ENCODE measurements at places on chromosomes 3 and 15.

DNA sequence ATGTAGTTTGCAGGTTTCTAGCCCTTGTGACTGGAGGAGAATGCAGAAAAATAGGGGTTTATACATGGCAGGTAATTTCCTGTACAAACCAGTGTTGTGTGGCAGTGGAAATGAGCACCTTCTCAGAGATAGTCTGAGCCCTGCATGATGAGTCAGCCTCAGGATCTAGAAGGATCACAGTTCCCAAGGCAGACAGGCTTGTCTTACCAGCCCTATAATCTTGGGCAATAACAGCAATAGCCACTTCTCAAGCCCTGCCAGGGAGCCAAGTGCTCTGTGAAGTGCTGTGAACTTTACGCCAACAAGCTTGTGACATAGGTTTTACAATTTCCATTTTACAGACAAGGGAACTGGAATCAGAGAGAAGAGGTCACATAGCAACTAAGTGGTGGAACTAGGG lies 89.4 kb downstream of the CD47 start:
- no peak for DNase-seq
- H3K27ac ChIP-seq: no peak overlapping the region
- H3K4me3 ChIP-seq: no peak overlapping the region
- no peaks in the 10 kb centered on the region for H3K36me3 ChIP-seq
- no peaks in the 10 kb centered on the region for H3K27me3 ChIP-seq
- peaks cover 5% of the 10 kb centered on the region for H3K4me1 ChIP-seq

GRCh38 chr15:56918046-56918938 lies at the start of gene TCF12:
TCF12 (plus strand) TSS chr15:56918644; CDS start chr15:56919914, 1,270 bp downstream.
- H3K4me1 ChIP-seq: peaks cover 22% of the 10 kb centered on the region
- H3K27me3 ChIP-seq: no peaks in the 10 kb centered on the region
- H3K4me3 ChIP-seq: peak within 1 kb of the TSS; percentile 80
- H3K27ac ChIP-seq: peak within 1 kb of the TSS; percentile 97
- no peaks in the 10 kb centered on the region for H3K36me3 ChIP-seq
- DNase-seq: peak; percentile 93

DNA sequence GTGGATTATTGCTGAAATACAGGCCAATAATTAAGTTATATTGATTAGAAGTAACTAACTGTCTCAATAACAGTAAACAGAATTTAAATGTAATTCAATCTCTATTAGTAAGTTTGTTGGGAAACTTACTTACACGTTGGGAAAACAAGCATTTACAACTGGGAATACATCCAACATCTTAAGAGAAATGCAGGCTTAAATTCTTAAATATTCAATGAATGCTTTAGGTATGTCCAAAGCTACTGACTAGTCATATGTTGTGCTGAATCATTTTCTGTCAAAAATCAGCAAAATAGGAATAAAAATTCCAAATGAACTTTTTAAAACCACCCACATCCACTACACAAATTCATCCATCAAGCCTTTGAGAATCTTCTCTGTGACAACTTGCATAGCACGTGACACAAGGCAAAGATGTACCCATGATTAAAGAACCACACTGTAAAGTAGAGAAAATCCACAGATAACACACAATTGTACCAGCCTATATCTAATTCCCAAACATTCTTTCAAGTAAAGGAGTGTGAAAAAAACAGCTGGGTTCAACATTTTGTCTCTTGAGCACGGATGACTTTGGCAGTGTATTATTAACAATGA lies 60.0 kb downstream of the NMNAT3 start:
- no peak for DNase-seq
- H3K36me3 ChIP-seq: no peaks in the 10 kb centered on the region
- H3K27me3 ChIP-seq: no peaks in the 10 kb centered on the region
- H3K4me3 ChIP-seq: no peak overlapping the region
- H3K4me1 ChIP-seq: no peaks in the 10 kb centered on the region

DNA sequence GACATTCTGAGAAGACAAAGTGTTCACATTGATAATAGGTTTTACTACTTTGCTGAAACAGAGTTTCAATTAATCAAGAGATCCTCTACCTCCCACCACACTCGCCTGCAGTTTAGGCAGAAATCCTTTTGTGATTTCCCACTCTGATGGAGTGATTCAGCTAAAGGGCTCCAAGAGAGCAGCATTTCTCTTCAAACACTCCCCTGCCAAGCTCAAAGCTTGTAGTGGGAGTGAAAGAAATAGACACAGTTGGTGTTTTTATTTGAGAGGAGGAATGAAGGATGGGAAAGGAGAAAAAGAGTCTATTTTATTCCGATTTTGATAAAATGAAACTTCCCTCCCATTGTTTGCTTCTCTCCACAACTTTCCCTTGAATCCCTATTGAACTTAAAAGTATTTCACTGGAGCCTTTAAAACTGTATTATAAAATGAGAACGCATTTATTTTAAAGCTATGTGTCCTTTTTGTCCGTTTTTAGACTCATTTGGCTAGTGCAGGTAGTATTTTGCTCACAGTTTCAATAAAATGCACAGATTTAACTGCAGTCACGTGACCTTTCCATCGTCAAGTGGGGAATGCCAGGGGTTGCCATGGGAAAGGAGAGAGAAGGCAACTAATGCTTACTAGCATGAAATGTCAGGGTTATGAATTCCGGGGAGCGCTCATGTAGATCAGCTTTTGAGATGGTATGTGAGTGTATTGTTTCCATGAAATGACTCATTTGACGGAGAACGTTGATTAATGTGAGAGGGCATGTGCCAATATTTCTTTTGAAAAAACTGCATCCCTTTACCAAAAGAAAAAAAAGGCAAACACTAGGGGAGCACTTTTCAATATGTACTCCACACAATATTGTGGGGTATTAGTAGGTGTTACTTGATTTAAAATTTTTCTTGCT lies 7.7 kb upstream of the OSBPL11 start:
- peak overlapping the region; percentile 9 for H3K4me3 ChIP-seq
- DNase-seq: peak; percentile 53
- no peaks in the 10 kb centered on the region for H3K36me3 ChIP-seq
- no peaks in the 10 kb centered on the region for H3K27me3 ChIP-seq
- no peak overlapping the region for H3K27ac ChIP-seq

- no peak overlapping the region for H3K27ac ChIP-seq
- H3K4me3 ChIP-seq: no peak overlapping the region
- no peaks in the 10 kb centered on the region for H3K36me3 ChIP-seq
- H3K4me1 ChIP-seq: peaks cover 32% of the 10 kb centered on the region
Measured at GRCh38 chr3:17577796-17578520, 164.5 kb downstream of the TBC1D5 start.

DNA sequence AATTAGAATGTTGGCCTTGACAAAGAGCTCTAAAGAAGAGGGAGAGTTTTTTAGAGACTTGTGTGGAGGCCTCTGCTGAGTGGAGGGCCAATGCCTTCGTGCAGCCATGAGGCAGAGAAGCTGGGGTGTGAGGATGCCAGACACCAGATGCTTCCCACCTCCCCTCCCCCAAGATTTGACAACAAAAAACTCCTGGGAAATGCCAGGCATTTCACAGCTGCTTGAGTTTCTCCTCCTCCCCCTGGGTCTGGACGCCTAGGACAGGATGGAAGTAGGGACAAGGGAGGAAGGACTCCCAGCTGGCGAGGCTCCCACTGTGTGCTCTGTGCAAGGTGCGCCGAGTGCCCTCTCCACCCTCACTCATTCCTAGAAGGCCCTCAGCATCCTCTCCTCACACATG lies 20.1 kb downstream of the TGM4 start:
- no peak overlapping the region for H3K4me3 ChIP-seq
- no peaks in the 10 kb centered on the region for H3K4me1 ChIP-seq
- H3K36me3 ChIP-seq: no peaks in the 10 kb centered on the region
- no peak for DNase-seq
- no peak overlapping the region for H3K27ac ChIP-seq

DNA sequence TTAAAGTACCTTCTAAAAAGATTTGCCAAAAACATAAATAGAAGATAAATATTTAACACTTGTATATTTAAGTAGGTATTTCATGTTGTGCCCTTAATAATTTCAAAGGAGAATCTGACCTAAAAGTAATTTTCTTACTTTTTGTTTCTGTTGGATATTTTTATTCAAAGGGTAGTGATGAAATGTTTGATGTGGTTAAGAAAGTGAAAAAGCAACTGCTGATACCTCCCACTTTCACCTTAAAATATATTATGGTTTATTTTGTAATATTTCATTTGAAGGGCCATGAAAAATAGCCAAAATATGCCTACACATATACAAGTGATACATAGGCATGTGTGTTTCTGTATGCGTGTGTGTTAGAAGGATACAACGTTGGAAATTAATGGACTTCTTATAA lies 5.8 kb upstream of the SLITRK3 start:
- no peak overlapping the region for H3K27ac ChIP-seq
- H3K4me1 ChIP-seq: peaks cover 6% of the 10 kb centered on the region
- H3K4me3 ChIP-seq: no peak overlapping the region
- no peaks in the 10 kb centered on the region for H3K36me3 ChIP-seq
- no peaks in the 10 kb centered on the region for H3K27me3 ChIP-seq

- peak; percentile 2 for DNase-seq
- H3K27me3 ChIP-seq: no peaks in the 10 kb centered on the region
- H3K27ac ChIP-seq: no peak overlapping the region
- H3K4me3 ChIP-seq: no peak overlapping the region
- H3K36me3 ChIP-seq: no peaks in the 10 kb centered on the region
- H3K4me1 ChIP-seq: no peaks in the 10 kb centered on the region
Measured at GRCh38 chr3:95097493-95097892, 1034.6 kb downstream of the NSUN3 start.

- no peaks in the 10 kb centered on the region for H3K27me3 ChIP-seq
- peaks cover 4% of the 10 kb centered on the region for H3K4me1 ChIP-seq
- H3K36me3 ChIP-seq: peaks cover 6% of the 10 kb centered on the region
- H3K27ac ChIP-seq: no peak overlapping the region
Measured at GRCh38 chr3:47747558-47747957, 34.1 kb downstream of the SMARCC1 start.

DNA sequence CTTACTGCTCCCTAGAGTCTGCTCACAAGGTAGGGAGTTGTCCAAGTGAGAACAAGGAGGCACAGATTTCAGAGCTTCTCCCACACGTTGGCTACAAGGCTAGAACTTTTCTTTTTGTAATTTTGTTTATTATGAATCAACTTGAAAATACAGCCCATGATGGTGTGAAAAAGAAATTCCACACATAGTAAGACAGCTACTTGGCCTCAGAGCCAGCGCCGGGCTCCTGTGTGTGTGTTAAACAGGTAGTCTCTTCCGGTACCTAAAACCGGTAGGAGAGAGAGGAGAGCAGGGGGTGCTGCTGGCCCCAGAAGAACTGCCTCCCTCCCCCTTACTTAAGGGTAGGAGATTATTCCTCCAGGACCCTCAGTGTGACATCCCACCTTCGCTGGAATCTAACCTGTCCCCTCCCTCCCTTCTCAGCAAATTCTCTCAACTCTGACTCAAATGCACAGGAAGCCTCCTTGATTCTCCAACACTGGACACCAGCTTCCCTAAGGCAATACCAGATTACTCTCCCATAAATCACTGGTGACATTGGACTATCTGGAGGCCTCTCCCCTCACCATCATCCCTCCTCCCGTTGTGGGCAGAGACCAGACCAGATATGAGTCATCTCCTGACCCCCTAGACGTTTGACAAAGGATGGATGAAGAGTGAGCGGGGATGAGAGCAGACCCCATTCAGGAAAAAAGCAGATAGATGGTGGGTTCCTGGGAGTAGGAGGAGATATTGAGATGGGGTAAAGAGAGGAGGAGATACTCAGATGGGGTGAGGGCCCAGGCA lies 4.5 kb upstream of the IP6K1 start:
- DNase-seq: no peak
- no peak overlapping the region for H3K27ac ChIP-seq
- H3K4me1 ChIP-seq: peaks cover 10% of the 10 kb centered on the region
- H3K27me3 ChIP-seq: no peaks in the 10 kb centered on the region
- no peaks in the 10 kb centered on the region for H3K36me3 ChIP-seq

GRCh38 chr15:67150023-67150860 lies 84.8 kb downstream of the SMAD3 start:
- H3K27ac ChIP-seq: peak overlapping the region; percentile 73
- DNase-seq: peak; percentile 80
- H3K4me3 ChIP-seq: no peak overlapping the region
- H3K27me3 ChIP-seq: no peaks in the 10 kb centered on the region
- H3K4me1 ChIP-seq: peaks cover 73% of the 10 kb centered on the region

GRCh38 chr3:184505076-184505878 lies 56.3 kb upstream of the EPHB3 start:
- H3K4me1 ChIP-seq: no peaks in the 10 kb centered on the region
- H3K27ac ChIP-seq: no peak overlapping the region
- H3K27me3 ChIP-seq: peaks cover 41% of the 10 kb centered on the region
- no peaks in the 10 kb centered on the region for H3K36me3 ChIP-seq

DNA sequence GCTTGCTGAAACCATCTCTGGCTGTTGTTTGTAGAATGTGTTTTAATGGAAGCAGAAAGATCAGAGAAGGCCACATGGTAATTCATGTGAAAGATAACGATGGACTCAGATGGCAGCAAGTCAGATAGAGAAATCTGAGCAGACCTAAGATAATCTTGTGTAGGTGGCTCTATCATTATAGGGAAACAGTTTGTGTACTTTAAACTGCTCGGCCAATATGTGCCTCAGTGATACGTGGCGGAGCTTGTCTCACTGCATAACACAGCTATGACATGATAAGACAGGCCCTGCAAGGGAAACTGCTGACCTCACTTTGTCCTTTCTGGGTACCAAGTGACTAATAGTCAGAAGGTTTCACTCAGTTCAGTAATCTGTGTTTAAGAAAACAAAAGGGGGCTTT lies 51.0 kb downstream of the MME start:
- H3K4me1 ChIP-seq: no peaks in the 10 kb centered on the region
- no peak overlapping the region for H3K4me3 ChIP-seq
- no peak overlapping the region for H3K27ac ChIP-seq
- DNase-seq: peak; percentile 46

DNA sequence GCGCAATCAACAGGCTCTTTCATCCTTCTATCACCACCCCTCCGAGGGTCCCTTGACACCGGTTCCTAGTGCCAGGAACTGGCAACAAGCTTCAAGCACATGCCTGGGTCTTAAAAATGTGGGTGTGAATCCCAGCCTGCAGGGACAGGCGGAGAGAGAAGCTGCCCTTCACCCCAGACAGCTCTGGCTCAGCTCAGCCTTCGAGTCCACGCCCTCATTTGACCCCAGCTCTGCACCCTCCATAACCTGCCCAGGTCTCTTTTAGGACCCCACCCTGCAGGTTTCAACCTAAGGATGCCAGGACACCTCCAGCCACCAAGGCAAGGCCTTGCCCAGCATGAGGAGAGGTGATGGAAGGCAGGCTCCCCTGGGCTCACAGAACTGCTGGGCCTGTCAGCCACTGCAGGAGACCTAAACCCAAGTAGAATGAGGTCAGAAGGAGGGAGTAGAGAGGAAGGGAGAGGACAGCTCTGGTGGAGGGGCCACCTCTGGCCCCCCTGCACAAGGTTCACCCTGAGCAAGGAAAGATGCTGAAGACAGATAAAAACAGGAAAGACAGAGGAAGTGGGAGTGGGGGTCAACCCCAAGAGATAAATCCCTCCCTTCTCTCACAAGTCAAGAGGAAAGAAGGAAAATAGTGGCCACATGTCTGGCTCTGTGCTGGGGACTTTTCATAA lies 2.6 kb upstream of the LOXL1 start:
- peaks cover 71% of the 10 kb centered on the region for H3K4me1 ChIP-seq
- H3K36me3 ChIP-seq: no peaks in the 10 kb centered on the region
- H3K27ac ChIP-seq: peak overlapping the region; percentile 95
- H3K4me3 ChIP-seq: no peak overlapping the region
- peaks cover 18% of the 10 kb centered on the region for H3K27me3 ChIP-seq

Data from stomach (tissue), 19 donors.